CD4-positive, alpha-beta T cell treated with Interleukin-21 for 1 hour (primary cell): ENCODE measurements at places on chromosomes 6 and 20.

DNA sequence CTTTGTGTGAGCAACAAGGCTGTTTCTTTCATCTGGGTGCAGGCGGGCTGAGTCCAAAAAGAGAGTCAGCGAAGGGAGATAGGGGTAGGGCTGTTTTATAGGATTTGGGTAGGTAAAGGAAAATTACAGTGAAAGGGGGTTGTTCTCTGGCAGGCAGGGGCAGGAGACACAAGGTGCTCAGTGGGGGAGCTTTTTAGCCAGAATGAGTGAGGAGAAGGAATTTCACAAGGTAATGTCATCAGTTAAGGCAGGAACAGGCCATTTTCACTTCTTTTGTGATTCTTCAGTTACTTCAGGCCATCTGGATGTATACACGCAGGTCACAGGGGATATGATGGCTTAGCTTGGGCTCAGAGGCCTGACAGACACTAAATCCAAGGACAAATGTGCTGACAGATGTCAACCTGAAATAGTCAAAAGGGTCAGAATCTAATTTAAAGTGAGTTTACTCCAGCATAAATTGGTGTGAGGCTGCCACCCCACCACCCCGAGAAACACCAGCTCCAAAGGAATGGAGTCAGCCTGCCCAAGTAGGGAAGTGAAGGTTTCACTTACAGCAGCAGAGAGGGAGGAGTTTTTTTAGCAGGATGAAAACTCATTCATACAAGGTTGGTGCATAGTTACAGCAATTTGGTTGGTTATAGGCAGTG is 560.0 kb upstream of the CDH4 start:
- no peak for DNase-seq

GRCh38 chr6:157097255-157097955 is 225.9 kb downstream of the TMEM242 start:
- DNase-seq = no peak

GRCh38 chr20:47020231-47020630 is 125.6 kb downstream of the EYA2 start:
- DNase-seq = no peak

- no peak for DNase-seq
Observed at GRCh38 chr20:16040742-16041141, 532.5 kb downstream of the KIF16B start.
